ENCODE measurements at places on chromosomes 11 and 22. TPM values are rescaled to one million over a fixed set of nuclear protein-coding genes. Genes with fewer than 3 reads are reported as not detected.

Gene NCF4
- not detected for total RNA-seq

Gene CCDC15
- total RNA-seq, result 2.4 TPM

Gene LRRC32
- 22.0 TPM for total RNA-seq

Gene DCHS1
- 156 TPM for total RNA-seq

Gene RIMBP3B
- 0.51 TPM for total RNA-seq

Gene MOGAT2
- not detected for total RNA-seq

Gene PKNOX2
- 41.8 TPM for total RNA-seq

Gene SLC25A17
- total RNA-seq, result 18.1 TPM

Gene OR6A2
- total RNA-seq, result 0.51 TPM

DNA sequence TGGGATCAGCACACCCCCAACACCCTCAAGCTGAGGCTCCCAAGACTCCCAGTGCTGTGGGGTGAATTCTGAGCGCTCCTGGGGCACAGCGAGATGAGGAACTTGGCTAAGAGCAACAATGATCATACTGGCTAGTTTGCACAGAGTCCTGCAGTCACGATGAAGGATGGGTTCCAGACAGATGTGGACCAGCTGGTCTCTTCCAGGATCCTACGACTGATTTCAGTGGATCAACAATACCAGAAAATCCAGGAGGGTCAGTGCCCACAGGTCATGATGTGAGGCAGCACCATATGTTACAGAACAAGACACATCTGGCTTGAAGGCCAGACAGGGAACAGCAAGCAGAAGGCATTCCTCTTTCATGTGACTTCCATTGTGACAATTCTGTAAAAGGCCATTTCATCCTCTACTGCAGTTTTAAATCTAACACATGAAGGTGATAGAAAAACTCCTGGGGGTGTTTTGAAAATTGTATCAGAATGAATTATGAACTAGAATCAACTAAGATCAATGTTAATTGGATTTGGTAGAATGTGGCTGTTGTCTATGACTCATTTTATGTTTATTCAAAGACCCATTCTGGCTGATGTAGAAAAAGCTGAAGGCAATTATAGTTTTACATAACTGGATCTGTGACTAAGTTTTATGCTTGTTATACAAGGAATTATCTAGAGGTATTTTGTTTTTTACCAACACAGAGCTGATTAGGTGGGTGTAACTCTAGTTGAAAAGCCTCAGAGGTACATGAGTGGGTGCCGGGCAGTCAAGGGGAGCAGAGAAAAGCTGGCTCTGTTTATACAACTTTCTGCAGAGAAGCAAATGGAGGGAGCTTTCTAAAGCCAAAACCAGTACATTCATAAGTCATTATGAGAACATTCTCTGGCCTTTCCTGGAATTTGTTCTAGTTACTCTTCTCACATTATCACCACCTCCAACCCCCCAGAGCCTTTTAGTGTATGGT, 29.1 kb downstream of the OR52K1 start:
- H3K27me3 ChIP-seq, result no peaks in the 10 kb centered on the region
- DNase-seq, result no peak
- no peak overlapping the region for H3K4me3 ChIP-seq
- H3K27ac ChIP-seq, result no peak overlapping the region
- H3K4me1 ChIP-seq, result no peaks in the 10 kb centered on the region
- H3K36me3 ChIP-seq, result no peaks in the 10 kb centered on the region

DNA sequence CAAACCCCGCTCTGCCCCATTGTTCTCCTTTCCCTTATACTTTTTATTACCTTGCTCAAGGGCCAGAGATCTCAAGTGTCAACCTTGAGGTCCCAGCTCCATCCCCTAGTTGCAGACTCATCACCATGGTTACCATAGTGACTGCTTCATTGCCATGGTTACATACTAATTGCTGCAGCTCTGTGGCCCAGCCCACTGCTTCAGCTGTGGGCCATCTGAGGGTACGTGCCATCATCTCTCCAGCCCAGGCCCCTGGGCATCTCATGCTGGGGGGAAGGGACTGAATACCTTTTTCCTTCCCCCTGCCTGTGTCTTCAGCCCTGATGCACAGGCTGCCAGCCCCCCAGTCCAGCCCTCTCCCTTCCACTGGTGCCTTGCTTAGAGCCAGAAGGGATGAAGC, 22.2 kb downstream of the TREH start:
- H3K36me3 ChIP-seq, result peaks cover 21% of the 10 kb centered on the region
- peaks cover 18% of the 10 kb centered on the region for H3K4me1 ChIP-seq
- H3K27me3 ChIP-seq, result peaks cover 8% of the 10 kb centered on the region
- DNase-seq, result no peak
- H3K4me3 ChIP-seq, result no peak overlapping the region

GRCh38 chr11:60870733-60871377, 3.5 kb downstream of the ZP1 start:
- no peak for DNase-seq
- H3K4me3 ChIP-seq, result no peak overlapping the region
- H3K4me1 ChIP-seq, result peaks cover 3% of the 10 kb centered on the region
- peak overlapping the region; percentile 48 for H3K27ac ChIP-seq
- H3K36me3 ChIP-seq, result no peaks in the 10 kb centered on the region
- peaks cover 7% of the 10 kb centered on the region for H3K27me3 ChIP-seq

DNA sequence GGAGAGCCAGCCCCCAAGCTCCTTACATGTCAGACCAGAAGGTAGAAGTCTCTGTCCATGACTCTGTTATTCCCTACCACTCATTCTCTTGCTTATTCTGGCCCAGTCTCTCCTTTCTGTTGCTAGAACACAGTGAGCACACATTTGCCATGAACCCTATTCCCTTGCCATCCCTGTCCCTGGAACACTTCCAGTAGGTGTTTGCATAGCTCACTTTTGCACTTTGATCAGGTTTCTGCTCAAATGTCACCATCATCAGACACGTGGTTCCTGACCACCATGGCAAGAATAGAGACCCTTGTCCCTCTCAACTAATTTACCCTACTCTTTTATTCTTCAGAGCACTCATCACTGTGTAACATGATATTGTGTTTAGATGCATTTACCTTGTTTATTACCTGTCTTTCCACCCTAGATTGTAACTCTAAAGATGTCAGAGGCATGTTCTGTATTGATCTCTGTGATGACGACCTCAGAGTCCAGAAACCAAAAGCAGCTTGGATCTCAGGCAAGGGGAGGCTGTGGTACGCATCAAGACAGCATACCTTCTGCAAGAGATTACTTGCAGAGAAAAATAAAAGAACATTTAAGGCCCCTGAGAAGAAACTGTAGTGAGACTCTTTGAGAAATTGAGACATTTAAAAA, 606.4 kb downstream of the OPCML start:
- H3K27ac ChIP-seq, result no peak overlapping the region
- DNase-seq, result no peak
- H3K4me3 ChIP-seq, result no peak overlapping the region
- no peaks in the 10 kb centered on the region for H3K36me3 ChIP-seq

- H3K4me1 ChIP-seq, result no peaks in the 10 kb centered on the region
- H3K36me3 ChIP-seq, result no peaks in the 10 kb centered on the region
- H3K27me3 ChIP-seq, result peaks cover 5% of the 10 kb centered on the region
Observed at GRCh38 chr22:35205961-35206360, 51.3 kb upstream of the HMGXB4 start.

DNA sequence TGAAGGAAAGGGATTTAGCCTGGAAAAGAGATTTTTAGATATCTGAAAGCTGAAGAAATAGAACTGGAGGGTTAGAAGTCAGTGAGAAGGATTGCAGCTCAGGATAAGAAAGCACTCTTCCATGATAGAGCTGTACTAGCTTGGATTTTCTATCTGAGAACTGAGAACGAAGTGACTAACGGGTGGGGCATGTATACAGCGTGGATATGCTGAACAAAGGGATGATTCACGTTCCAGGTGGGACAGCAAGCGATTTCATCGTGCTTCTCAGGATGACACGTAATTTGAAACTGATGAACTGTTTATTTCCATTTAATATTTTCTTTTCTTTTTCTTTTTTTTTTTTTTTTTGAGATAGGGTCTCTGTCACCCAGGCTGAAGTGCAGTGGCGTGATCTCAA, 53.0 kb downstream of the GRAMD1B start:
- DNase-seq, result no peak
- H3K36me3 ChIP-seq, result peaks cover 18% of the 10 kb centered on the region
- H3K4me1 ChIP-seq, result peaks cover 14% of the 10 kb centered on the region
- no peak overlapping the region for H3K4me3 ChIP-seq
- H3K27me3 ChIP-seq, result peaks cover 3% of the 10 kb centered on the region

DNA sequence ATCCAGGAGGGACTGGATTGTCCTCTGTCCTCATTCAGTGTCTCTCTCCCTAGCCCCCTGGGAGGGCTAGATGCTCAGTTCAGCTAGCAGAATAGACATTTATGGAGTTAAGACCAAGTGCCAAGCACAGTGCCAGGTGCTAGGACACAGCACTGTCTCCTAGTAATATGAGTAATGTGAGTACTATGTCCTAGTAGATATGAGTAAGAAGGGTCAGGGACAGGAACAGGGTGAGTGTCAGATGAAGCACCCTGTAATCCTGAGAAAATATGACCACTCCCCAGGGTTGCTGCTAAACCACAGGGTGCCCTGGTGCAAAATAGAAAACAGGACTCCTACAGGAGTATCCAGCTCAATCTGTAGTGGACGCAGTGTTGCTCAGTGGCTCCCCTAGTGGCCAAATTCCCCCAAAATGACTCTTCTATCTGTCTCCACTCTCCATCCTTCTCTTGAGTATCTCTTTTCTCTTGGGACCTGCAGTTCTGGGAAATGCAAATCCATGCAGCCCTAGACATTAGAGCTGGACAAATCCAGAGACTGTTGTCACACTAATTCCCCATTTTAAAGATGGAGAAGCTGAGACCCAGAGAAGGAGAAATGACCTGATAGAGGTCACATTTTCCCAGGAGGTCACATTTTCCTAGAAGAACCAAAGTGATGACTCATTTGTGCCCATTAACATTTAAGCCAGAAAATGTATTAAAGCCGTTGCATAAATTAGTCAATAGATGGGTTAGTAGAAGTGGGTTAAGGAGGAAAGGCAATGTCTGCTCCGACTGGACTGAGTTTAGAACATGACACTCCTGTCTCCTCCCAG, 214.3 kb downstream of the NXPE2 start:
- peak; percentile 20 for DNase-seq
- no peaks in the 10 kb centered on the region for H3K4me1 ChIP-seq
- H3K4me3 ChIP-seq, result no peak overlapping the region
- H3K36me3 ChIP-seq, result no peaks in the 10 kb centered on the region
- peaks cover 1% of the 10 kb centered on the region for H3K27me3 ChIP-seq
- no peak overlapping the region for H3K27ac ChIP-seq

- no peak overlapping the region for H3K27ac ChIP-seq
- peaks cover 44% of the 10 kb centered on the region for H3K36me3 ChIP-seq
- H3K4me3 ChIP-seq, result peak overlapping the region; percentile 29
- peaks cover 31% of the 10 kb centered on the region for H3K4me1 ChIP-seq
Observed at GRCh38 chr11:955154-956063, 29.7 kb downstream of the AP2A2 start.

- H3K4me1 ChIP-seq, result peaks cover 14% of the 10 kb centered on the region
- H3K36me3 ChIP-seq, result peaks cover 8% of the 10 kb centered on the region
- no peak overlapping the region for H3K27ac ChIP-seq
- peaks cover 10% of the 10 kb centered on the region for H3K27me3 ChIP-seq
- H3K4me3 ChIP-seq, result no peak overlapping the region
Observed at GRCh38 chr11:120272303-120272702, 32.4 kb downstream of the POU2F3 start.

DNA sequence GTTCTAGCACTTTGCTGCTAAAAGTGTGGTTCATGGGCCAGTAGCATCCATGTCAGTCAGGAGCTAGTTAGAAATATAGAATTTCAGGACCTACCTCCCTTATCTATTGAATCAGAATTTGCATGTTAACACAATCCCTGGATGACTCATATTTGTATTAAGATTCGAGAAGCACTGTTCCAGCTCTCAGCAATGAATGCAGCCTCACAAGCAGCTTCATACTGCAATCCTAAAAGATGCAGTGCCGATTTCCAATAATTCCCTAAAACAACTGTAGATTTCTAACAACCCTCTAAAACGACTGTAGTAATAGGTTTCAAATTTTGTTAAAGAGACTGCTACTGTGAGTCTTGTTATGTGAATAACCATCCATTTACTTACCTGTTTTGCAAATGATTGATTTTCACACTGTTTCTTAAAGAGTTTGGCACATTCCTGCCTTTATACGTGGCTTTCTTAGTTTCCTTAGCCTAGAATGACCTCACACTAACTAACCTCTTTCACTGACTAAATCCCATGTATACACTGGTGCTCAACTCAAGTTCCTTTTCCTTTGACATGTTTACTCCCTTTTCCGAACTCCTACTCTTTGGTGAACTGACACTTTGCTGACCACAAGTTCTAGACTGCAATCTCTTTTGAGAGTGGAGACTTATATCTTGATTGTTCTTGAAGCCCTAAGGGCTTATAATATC, 511.8 kb downstream of the METTL15 start:
- no peak for DNase-seq
- no peaks in the 10 kb centered on the region for H3K27me3 ChIP-seq
- peaks cover 2% of the 10 kb centered on the region for H3K4me1 ChIP-seq

GRCh38 chr22:24576778-24577177, 16.1 kb downstream of the LRRC75B start:
- H3K36me3 ChIP-seq, result peaks cover 29% of the 10 kb centered on the region
- DNase-seq, result no peak
- H3K4me3 ChIP-seq, result no peak overlapping the region
- no peaks in the 10 kb centered on the region for H3K4me1 ChIP-seq
- no peak overlapping the region for H3K27ac ChIP-seq
- peaks cover 6% of the 10 kb centered on the region for H3K27me3 ChIP-seq

DNA sequence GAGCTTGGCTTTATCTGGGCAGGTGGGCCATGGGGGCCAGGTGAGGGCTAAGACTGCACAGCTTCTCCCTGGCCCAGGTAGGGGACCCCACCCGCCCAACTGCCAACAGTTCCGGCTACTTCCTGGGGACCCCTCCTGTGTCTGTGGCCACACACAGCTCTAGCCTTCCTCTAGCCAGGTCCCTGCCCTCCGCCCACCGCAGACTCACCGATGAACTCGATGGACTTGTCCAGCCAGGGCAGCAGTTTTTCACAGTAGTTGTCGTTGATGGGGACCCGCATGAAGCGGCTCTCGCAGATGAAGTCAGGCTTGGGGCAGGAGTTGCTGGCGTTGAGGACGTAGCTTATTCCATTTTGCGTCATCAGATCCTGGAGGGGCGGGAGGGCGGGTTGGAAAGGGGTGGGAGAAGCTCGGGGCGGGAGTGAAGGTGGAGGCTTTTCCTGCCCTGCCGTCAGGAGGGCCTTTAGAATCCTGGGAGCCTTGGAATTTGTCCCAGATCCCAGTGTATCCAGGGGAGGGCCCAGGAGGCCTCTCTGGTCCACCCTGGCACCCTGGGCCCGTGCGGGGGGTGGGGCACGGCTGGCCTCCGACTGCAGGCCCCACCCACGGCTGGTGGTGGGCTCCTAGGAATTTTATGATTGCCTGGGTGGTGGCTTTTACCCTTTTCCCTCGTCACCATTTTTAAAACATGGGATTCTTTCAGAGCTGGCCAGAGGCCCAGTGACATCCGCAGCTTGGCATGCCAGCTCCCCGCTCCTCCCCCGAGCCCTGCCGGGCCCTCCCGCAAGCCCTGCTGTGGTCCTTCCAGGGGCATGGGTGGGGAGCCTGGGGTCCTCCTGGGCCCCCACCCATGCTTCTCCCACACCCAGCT, 13.9 kb downstream of the DUSP8 start:
- no peak overlapping the region for H3K4me3 ChIP-seq
- DNase-seq, result no peak
- peaks cover 12% of the 10 kb centered on the region for H3K27me3 ChIP-seq
- H3K4me1 ChIP-seq, result no peaks in the 10 kb centered on the region

Measured in endothelial cell (in vitro differentiated cells).